Gastroesophageal sphincter (tissue), 4 donors: ENCODE measurements at places on chromosomes 1 and 21. TPM values are rescaled to one million over a fixed set of nuclear protein-coding genes. Genes with fewer than 3 reads are reported as not detected.

GJA4 gene
- total RNA-seq: 21.9 TPM

LYPLAL1 gene
- total RNA-seq: 16.3 TPM

GJB4 gene
- total RNA-seq: 0.27 TPM

DNA sequence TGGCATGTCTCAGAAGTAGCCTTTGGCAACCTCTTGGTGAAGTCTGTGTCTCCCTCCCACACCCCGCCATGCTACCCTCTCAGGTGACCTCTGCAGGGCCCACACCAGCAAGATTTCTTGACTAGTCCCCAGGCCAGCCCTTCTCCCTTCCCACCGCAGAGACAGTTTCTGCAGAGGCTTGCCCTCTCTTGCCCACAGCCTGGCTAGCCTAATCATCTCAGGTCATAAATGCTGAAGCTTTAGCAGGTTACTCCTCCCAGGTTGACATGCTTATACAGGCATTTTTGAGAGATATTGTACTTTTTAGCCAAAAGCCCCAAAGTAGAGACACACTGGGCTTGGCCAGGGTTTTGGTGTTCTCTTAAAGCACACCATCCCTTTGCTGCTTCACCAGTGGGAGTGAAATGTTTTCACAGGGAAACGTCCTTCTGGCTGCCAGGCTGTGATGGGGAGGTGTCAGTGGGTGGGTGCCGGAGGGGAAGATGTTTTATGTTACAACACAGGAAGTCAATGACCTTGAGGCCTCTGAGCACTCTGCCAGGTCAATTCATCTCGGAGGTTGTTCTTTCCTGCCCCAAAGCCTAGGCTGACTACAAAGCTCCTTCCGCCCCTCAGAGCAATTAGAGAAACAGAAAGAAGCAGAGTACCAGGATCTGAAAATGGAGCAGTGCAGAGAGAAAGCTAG, 58.5 kb downstream of the STYXL2 start:
- no peak for ATAC-seq

DNA sequence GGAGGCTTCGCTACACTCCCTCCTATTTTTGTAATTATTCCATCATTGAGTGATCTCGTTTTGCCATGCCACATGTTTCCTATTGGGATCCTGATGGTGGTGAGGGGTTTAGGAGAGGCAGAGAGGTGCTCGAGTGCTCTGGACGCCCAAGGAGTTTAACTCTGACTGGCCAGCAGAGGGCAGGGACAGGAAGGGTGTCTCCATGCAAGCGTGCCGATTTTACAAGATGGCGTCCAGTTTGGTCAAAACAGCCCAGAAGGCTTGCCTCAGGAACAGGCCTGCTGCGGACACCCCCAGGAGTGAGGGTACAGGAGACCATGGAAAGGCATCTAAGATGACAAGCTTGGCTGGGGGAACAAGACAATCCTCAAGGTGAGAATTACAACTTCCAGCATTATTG, 33.8 kb upstream of the KCNE2 start:
- no peak for ATAC-seq

- ATAC-seq: no peak
Measured at GRCh38 chr1:65360648-65361047, 51.3 kb downstream of the DNAJC6 start.

DNA sequence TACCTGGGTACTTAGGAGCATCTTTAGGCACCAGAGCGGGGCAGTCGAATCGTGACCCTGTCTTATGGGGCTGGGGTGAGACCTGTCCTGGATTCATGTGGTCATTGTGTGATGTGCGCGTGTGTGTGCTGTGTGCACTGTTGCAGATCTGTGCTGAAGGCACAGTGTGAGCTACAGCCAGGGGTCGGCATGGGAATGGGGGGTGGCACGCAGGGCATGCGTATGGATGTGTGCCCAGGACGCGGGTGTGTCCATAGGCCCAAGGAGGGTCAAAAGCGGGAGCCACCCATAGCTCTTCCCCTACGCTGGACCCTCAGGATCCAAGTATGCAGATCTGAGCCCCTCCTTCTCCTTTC, 14.6 kb downstream of the PTPRF start:
- no peak for ATAC-seq

GRCh38 chr1:206833801-206834200, 31.6 kb upstream of the IL20 start:
- ATAC-seq: no peak

- ATAC-seq: no peak
Measured at GRCh38 chr1:167654975-167655575, 25.0 kb downstream of the RCSD1 start.

GRCh38 chr1:219659684-219660083, 46.8 kb upstream of the ZC3H11B start:
- peak; percentile 48 for ATAC-seq

DNA sequence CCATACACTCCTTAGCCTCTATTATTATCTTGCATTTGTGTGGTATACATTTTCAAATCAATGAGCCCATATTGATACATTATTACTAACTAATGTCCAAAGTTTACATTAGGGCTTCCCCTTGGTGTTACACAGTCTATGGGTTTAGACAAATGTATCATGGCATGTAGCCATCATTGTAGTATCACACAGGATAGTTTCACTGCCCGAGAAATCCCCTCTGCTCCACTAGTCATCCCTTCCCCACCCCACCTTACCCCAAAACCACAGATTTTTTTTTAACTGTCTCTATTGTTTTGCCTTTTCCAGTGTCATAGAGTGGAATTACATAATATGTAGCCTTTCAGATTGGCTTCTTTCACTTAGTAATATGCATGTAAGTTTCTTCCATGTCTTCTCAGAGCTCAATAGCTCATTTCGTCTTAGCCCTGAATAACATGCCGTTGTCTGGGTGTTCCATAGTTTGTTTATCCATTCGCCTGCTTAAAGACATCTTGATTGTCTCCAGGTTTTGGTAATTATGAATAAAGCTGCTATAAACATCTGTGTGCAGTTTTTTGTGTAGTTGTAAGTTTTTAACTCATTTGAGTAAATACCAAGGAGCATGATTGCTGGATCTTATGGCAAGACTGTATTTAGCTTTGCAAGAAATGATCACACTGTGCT, 86.4 kb upstream of the LYST start:
- ATAC-seq: no peak

GRCh38 chr1:17892225-17892624, 137.1 kb downstream of the ACTL8 start:
- no peak for ATAC-seq

DNA sequence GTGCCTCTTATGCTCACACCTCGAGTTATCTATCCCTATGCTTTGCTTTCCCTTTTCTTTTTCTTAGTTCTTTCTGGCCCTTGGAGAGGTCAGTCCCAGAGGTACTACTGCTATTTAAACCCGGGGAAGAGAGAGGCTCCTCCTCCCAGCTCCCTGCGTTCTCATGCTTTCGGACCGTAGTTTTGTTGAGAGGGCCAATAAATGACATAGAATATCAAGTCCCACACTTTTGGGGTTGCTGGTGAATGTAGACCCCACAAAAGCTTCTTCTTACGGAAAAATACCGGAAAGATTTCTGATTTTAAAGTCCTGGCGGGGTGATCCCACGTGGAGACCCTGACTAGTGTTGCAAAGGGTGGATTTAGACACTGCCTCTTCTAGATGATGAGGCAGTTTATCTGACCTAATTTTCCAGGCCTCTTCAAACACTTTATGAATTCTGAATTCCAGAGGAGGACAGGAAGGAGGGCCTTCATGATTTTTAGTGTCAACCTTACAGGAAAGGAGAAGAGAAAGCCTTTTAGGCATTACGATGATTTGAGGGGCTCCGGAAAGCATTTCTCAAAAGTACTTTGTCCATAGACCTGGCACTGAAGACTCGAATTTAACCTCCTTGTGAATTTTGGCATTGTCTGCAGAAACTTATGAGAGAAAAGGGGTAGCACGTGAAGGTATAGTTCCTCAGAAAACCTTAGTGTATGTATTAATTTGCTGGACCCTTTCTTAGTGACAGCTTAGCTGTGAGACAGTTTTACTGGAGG, 694 bp downstream of the TMEM167B start:
- peak; percentile 73 for ATAC-seq

DNA sequence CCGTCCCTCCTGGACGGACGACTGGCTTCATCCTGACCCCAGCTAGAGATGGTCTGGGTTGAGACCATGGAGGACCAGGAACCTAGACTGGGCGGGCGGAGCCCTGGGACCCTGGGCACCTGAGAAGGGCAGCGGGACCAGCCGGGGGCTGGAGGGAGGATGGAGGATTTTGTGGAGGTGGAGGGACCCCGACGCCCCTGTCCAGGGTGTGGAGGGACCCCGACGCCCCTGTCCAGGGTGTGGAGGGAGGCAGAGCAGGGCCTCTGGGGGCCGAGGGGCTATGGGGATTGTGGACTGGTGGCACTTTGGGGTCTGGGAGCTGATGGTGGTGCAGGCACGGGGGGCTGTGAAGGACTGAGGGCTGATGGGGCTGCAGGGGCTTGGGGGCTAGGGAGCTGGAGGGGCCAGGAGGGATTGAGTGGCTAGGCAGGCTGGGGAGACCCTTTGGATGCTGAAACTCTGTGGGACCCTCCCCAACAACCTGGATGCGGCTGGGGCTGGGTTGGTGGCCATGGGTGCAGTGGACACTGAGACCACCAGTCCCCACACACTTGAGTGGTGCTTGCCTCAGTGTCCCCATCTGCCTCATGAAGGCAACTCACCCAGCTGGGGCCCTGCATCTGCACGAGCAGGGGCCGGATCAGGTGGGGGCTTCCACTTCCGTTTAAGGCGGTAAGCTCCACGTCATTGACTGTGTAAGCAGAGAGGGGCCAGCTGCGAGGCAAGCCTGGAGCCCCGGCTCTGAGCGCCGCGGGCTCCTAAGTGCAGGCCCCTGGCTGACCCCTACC, 7.4 kb downstream of the GJC2 start:
- no peak for ATAC-seq

DNA sequence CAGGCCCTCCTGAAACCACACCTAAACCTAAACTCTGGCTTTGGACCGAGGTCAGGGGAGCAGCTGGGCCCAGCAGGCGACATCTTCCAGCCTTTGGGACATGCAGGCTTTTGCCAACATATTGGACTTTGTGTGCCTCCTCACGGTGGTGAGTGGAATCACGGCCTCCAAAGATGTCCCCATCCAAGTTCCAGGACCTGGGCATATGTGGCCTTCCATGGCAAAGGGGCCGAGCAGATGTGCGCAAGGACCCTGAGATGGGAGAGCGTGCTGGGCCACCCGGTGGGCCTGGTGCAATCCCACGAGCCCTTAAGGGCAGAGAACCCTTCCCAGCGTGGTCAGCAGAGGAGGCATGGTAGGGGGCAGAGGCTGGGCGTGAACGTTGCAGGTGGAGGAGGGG, 160.8 kb upstream of the C1orf174 start:
- ATAC-seq: no peak

DNA sequence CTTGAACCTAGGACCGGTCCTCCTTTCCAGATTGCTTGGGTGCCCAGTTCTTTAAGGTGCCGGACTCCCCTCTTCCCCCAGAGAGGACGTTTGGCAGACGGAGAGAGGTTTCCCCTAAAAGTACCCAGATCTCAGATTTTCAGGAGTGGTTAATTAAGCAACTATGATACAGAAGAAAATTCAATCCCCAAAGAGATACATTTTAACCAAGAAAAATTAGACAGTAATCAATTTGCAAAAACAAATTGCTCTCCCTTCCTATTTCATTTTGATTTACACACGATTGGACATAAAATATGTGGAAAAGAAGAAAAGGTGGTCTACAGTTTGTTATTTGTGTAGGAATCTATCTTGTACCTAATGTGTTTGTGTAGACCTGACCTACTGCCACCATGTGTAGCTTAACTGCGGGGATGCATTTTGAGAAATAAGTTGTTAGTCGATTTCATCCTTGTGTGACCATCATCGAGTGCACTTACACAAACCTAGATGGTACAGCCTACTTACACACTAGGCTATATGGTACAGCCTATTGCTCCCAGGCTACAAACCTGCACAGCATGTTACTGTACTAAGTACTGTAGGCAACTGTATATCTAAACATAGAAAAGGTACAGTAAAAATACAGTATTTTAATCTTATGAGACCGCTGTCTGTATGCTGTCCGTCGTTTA, 755 bp downstream of the RPAP2 start:
- ATAC-seq: no peak

- ATAC-seq: no peak
Measured at GRCh38 chr1:25199819-25200620, 32.3 kb downstream of the SYF2 start.

DNA sequence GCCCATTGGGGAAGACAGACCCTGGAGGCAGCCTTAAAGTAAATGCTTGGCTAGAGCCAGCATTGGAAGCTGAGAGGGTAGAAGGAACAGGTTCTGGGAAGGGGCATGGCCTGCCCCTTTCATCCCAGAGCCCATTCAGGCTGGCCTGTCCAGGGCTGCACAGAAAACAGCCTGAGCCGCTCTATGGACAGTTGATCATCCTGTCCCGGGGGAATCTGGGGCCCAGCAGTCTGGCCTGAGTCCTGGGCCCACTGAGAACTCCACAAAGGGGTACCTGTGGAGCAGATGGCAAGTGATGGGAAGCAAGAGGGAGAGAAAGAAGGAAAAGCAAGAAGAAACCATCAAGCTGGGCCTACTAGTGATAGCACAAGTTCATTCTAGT, 13.2 kb downstream of the TMEM81 start:
- ATAC-seq: no peak
